M059J (cell line): ENCODE measurements at places on chromosomes 2 and 18.

GRCh38 chr2:68558576-68558975, 84.8 kb upstream of the PROKR1 start:
- no peak for DNase-seq

- DNase-seq: peak; percentile 46
Observed at GRCh38 chr2:172461591-172462372, 34.4 kb downstream of the ITGA6 start.

DNA sequence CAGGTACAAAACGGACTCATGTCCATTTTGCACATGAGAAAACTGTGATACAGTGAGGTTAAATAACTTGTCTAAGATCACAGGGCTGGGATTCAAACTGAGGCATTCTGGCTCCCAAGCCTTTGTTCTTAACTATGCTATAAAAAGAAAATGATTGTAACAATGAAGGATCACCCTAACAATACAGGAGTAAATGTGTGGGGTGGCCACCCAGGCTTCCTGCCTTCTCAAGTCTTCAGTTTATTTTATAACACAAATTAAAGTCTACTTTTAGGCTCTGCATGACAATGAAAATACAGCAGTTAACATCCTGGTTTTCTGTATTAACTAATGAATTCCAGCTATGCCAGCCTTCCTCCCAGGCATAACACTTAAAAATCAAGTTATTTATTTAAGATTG, 7.6 kb downstream of the WDFY1 start:
- DNase-seq: no peak

- DNase-seq: no peak
Observed at GRCh38 chr2:63015389-63015788, 35.2 kb upstream of the OTX1 start.

- DNase-seq: no peak
Observed at GRCh38 chr2:188898261-188898660, 75.9 kb upstream of the COL3A1 start.

DNA sequence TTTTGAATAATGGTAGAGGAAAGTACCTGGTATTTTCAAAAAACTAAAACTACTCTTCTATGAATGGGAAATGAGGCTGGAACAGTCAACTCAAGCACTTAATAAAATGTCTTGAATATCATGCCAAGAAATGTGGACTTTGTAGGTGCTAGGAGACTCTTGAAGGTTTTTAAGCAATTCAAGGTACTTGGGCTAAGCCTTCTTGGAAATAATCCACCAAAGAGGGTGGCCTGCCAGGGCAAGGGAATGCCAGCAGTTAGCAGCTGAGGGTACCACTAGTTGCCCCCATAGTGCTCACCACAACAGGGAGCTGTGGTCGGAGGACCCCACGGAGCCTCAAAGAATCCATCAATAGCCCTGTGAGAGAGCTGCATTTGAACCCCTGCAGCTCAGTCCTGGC, 14.6 kb upstream of the ACYP2 start:
- DNase-seq: no peak

- peak; percentile 66 for DNase-seq
Observed at GRCh38 chr2:47422560-47422959, 19.6 kb downstream of the MSH2 start.

GRCh38 chr18:77376043-77376732, 126.5 kb downstream of the GALR1 start:
- DNase-seq: no peak

GRCh38 chr2:73292906-73293533, 328 bp downstream of the EGR4 start:
- no peak for DNase-seq

DNA sequence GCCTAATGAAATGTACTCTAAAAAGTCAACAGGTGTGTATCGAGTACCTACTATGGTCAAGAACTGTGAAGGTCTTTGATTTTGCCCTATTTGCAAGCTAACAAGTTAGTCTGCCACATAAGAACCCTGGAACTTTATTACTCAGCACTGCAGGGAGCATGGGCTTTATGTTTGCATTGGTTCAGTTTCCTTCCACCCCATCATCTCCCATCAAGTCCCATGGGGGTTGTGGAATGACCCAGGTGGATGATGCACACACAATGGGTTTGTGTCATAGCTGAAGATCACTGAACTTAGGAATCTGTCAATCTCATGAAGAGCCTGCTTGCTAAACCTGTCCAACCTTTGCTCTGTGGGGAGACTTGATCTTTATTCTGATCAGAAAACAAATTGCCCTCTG, 265.5 kb downstream of the RPRM start:
- DNase-seq: no peak

DNA sequence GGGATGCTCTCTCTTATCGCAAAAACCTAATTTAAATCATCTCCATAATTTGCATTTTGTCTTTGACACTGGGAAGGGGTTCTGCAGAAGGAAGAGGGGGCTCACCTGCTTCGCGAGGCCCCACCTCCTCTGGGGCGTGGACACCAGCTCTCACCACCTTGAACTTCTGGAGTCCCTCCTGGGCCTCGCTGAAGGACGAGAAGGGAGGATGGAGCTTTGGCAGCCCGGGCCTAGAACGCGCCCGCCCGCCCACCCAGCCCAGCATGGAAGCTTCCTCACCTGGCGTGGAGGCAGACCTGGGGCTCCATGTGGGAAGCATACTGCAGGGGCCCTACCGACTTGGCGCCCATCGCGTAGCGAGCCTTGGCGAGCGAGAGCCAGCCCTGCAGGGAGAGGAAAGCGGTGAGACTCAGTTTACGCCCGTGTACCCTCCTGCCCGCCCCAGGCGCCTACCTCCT, 1.1 kb upstream of the IMP4 start:
- DNase-seq: no peak

GRCh38 chr2:38922902-38923301, 33.2 kb downstream of the ARHGEF33 start:
- no peak for DNase-seq

DNA sequence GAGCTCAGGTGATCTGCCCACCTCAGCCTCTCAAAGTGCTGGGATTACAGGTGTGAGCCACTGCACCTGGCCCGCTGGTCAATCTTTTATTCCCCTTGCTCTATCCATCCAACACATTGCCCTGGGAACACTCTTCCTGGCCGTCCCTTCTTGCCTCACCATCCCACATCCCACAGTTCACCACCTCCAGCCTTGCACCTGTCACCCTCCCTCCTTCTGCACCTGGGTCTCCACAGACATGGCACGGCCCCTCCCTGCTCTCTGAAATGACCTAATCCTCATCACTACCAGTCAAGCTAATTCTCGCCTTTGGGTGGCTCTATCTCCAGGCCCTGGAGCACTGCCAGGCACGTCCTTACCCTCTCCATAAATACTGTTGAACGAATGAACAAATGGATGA, 116.9 kb upstream of the TEX51 start:
- no peak for DNase-seq

GRCh38 chr18:8701546-8702118, 3.7 kb upstream of the MTCL1 start:
- DNase-seq: peak; percentile 85

GRCh38 chr18:48590678-48591077, 51.8 kb downstream of the CTIF start:
- DNase-seq: peak; percentile 91

GRCh38 chr2:101047075-101047766, 45.1 kb downstream of the RPL31 start:
- peak; percentile 95 for DNase-seq

DNA sequence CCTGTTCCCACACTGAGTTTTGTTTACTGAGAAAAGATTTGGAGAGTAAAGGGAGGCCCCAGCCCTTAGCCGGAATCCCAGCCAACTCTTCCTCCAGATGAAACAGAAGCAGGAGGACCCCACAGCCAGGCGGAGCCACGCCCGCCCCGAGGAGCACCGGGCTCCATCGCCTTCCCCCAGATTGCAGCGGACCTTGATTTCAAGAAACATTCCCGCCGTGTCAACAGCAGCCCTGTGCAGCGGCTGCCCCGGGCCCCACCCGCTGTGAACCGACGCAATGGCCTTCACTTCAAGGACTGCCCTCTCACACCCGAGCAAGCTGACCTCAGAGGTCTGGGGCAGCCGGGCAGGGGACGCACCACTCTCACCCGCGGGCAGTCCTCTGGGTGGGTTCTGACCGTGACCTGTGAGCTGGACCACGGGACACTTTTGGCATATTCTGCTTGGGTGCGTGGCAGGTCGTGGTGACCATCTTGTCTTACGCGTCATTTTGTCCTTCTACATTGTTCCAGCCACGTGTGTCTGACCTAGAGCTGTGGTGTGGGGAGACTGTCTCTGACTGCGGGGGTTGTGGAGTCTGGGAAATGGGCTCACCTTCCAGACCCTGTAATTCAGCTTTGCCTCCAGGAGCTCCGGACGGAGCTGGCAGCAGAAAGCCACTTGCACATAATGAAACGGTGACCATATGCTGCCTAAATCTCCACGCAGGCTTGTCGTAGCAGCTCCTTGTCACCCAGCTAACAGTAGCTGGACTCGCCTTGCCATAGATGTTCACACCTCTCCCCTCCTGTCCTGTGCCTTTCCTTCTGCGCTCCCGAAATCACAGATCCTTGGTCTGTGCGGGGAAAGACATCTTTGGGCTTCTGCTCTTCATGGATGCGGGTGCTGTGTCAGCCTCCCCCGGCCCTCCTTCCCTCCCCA, 32.0 kb upstream of the INHBB start:
- no peak for DNase-seq

- no peak for DNase-seq
Observed at GRCh38 chr2:86628091-86628522, 4.4 kb upstream of the RNF103 start.

DNA sequence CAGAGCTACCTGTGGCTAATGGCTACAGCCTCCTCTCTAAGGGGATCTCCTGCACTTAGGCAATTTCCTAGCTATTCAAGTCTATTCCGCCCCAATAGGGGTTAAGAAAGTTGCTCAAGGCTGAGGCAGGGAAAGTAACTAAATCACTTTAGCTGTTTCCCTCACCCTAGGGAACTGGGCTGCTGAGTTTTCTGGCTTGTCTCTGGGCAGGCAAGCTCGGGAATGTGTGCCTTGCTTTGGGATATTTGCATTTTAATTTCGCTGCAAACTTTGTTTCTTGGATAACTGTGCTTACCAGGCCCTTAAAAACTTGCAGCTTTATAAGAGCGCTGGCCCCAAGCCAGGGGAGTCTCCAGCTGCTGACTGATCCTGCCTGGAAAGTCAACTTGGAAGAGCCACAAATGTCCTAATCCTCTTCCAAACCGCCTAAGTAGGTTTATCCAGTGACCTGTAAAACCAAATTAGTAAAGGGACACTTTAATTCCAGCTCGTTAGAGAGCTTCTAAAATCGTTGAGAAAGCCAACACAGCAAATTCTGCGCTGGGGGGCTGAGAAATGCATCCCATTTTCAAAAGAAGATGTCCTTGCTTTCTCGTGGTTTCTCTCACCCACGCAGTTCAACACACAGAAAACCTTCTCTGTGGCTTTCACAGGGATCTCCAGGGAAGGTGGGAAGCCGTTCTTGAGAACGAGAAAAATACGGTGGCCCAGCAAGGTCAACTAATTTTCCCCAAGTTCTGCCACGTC, 59.5 kb upstream of the SP3 start:
- DNase-seq: peak; percentile 66

GRCh38 chr2:101223814-101224231, 28.9 kb upstream of the CNOT11 start:
- DNase-seq: peak; percentile 84

- no peak for DNase-seq
Observed at GRCh38 chr2:31033032-31033431, 105.2 kb downstream of the GALNT14 start.

DNA sequence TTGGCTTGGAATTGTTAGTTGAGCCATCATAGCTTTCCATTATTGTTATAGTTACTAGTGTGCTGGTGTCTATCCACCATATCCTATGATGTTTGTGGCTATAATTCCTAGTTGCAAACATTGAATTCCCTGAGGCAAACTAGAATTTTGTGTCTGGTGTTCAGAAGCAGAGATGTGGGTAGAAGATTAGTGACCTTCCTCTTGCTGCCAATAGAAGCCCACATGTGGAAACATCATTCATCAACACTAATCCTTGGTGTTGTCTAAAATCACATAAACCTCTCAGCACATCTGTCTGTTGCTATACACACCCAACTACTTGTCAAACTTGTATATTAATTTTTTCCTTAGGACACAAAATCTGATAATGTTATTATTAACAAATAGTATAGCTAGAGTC, 374.1 kb downstream of the TGIF1 start:
- DNase-seq: no peak

- peak; percentile 91 for DNase-seq
Observed at GRCh38 chr2:18740474-18740881, 151.1 kb upstream of the NT5C1B start.

DNA sequence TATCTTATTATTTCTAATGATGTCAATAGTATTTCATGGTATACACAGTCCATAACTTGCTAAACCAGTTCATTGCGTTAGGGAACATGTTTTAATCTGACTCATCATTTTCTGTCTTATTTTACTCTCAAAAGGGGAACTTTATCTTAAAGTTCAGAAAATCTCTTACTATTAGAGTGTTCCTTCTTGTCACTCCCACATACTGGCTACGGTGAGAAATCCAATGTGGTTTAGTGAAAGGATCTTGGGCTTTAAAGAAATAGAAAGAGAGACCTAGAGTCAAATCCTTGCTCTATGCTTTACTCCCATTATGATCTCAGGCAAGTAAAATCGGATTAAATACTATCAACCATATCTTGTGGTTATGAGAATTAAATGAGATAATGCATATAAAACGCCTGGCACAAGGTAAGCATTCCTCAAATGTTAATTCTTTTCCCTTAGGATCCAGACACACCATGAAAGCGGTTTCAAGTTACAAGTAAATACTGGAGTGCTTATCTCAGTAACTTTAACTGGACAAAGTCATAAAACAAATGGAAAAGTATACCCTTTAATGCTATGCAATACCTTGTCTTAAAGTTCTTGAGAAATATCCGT, 576.0 kb downstream of the ARHGAP15 start:
- peak; percentile 43 for DNase-seq

- DNase-seq: no peak
Observed at GRCh38 chr2:54897420-54898310, 152.6 kb downstream of the RTN4 start.

DNA sequence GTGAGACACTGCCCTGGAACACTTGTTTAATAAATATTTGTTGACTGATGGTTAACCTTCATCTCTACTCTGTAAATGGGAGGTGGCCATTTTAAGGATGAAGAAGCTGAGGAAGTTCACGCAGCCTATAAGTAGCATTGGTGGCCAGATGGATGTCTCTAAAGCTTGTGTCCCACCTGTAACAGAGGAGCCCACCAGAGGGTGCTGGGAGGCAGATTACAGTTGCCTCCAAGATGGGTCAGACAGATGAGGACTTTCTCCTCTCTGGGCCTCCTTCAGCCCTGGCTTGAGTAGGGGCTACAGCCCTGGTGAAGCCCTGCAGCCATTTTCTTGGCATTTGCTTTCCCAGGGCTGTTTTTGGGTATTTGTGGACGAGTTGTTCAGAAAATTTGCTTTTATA, 45.0 kb upstream of the MCFD2 start:
- no peak for DNase-seq

DNA sequence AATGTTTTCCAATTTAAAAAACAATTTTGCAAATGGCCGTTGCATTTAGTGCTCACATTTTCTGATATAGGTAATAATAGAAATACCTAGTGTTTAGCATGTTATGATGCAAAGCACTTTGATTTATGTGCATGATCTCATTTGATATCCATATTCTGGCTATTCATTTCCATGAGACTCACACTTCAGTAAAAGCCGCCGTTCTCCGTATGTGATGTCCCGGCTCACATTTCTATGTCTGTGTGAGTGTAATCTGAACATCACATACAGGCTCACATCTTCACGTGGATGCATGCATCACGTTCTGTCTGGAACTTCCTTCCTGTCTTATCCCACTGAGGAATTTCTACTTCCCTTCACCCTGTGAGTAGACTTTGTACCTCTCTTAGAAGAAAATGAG, 45.8 kb downstream of the DCDC2C start:
- DNase-seq: no peak
